ENCODE measurements at places on chromosomes 7 and 10.
A peak's percentile ranks its signal among the peaks of the same experiment; 100 is the strongest.

DNA sequence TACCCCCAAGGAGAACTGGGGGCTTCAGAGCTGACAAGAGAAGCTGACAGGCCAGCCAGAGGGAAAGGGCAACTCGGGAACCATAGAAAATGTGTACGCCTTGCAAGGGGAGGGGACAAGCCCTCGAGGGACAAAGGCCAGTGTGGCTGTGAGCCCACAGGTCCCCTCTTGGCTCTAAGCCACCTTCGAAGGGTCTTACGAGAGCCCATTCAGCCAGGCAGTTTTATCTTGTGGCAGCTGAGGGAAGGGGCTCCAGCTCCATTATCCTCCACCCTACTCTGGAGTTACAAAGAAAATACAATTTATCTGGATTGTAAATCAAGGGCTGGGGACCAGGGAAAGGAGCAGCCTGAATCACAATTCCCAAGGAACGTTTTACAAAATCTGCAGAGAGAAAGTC lies 159.5 kb upstream of the ZMIZ1 start:
- DNase-seq: no peak

DNA sequence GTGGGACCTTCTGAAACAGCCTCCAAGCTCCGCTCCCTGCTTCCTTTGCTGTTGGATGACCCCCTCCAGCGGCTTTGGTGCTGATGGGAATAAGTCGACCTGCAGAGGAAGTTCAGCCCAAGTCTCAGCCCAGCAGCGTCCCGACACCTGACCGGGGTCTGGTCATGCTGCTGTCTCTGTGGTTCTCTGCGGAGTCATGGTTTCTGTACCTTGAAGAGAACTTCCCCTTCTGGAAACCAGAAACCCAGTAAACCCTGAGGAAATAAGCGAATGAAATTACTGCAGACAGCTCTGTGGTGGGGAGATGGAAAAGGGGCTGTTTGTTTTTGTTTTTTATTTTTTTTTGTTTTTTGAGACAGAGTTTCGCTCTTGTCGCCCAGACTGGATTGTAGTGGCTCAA lies 18.3 kb upstream of the ZNF12 start:
- DNase-seq: no peak

- DNase-seq: no peak
Observed at GRCh38 chr7:118052336-118052735, 131.6 kb upstream of the LSM8 start.

DNA sequence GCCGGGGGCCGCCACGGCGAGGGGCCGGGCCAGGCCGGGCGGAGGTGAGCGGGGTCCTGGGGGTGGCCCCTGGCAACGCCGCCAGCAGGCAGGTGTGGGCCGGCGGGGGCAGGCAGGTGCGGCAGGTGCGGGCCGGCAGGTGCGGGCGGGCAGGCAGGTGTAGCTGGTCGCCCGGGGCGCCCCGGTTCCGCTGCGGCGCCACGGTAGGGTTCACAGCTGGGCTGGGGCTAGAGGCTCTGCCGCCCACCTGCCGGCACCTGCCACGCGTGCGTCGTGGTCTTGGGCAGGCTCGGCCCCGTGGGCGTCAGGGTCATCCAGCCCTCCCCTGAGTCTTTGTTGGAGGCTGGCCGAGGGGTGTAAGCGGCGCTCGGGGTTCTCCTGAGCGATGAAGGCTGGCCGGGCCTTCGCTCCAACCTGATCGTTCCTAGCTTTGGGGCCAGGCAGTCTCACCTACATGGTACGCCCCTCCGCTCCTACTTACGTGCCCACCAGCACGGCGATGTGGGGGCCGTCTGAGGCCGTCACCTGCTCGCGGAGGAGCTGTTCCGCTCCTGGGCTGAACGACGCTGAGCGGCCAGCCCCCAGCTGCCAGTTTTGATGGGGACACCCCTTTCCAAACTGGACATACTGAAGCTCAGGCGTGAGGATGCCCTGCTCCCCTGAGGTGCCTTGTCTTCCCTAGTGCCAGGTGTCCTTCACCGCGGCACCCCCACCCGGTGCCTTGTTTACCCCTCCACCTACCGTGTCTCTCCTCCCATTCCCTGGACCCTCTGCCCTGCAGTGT lies 493 bp downstream of the ZMIZ2 start:
- DNase-seq: peak; percentile 87

DNA sequence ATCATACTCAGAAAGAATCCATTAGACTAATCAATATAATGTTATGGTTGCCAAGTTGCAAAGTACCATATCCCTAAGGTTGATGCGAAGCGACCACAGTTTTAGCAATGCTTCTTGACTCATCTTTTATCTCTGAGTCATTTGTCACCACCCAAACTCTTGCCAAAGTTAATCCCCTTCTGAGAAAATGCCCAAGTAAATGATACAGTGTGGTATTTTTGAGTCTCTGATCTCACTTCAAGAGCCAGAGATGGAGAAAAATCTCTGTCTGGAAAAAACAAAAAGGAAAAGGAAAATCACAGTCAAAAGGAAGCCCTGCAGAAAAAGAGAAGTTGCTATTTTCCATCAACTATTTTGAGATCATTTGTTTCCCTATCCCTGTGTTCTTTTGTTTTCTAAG lies 26.7 kb upstream of the OTUD1 start:
- DNase-seq: no peak

DNA sequence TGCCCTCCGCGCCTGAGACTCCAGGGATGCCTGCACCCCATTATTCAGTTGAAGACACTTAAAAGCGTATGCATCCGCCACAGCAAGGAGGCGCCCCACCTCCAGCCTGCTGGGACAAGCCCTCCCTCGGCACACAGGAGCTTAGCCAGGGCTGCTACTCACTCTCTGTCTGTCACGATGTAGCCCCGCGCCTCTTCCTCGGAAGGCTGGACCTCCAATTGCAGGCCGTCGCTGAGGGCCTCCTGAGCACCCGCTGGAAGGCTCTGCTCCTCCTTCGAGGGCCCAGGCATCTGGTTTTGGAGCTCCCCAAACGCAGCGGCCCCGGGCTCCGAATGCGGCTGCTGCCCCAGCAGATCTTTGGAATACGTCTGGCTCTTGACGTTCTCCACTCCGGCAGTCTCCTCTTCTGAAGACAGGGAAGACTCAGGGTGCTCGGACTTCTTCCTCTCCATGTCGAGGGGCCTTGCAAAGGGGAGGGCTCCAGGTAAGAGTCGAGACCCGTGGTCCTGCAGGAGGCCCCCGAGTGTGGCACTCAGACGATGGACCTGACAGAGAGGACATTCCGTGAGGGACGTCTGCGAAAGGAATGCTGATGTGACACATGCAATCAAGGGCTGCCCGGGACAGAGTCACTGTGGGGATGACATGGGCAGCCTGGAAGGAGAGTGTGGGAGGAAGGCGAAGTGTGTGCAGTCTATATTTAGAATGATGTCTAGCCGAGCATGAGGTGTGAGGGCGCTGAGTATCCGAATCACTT lies 453.9 kb downstream of the PTPRN2 start:
- no peak for DNase-seq

- DNase-seq: no peak
Observed at GRCh38 chr7:3896169-3896765, 595.2 kb downstream of the SDK1 start.

DNA sequence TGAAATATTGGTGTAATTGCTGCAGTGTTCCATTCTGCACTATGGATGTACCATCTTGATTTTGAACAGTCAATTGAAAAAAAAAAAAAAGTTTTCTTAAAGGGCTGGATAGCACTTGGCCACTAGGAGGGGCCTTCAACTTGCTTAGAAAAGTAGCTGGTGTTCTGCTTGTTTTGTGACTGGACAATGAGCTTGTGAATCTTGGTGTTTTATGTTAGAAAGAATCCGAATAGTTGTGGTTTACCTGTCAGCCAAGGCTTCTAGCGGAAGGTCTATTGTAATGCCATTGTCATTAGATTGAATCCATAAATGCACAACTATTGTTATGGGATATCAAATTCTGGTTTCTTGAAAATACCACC lies 77.1 kb downstream of the BMPER start:
- DNase-seq: no peak

DNA sequence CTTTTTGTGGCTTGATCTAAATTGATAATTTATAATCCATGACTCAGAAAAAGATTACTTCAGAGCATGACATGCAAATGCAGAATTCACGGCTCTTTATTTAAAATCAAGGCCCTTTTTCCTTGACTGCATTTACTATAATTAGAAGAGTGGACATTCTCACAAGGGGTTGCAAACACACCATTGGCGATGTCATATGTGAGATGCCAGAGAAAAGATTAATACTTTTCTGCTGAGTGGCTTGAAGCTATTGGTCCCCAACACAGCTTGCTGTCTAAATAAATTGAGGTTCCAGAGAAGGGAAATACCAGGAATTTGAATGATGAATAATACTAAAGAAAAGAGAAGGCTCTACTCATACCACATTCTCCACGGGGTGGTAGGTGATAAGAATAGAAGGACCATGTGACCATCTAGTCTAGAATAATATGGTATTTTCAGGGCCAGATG lies 78.7 kb upstream of the ARID5B start:
- no peak for DNase-seq

GRCh38 chr10:103514244-103514643 lies 20.7 kb downstream of the NEURL1 start:
- DNase-seq: no peak

DNA sequence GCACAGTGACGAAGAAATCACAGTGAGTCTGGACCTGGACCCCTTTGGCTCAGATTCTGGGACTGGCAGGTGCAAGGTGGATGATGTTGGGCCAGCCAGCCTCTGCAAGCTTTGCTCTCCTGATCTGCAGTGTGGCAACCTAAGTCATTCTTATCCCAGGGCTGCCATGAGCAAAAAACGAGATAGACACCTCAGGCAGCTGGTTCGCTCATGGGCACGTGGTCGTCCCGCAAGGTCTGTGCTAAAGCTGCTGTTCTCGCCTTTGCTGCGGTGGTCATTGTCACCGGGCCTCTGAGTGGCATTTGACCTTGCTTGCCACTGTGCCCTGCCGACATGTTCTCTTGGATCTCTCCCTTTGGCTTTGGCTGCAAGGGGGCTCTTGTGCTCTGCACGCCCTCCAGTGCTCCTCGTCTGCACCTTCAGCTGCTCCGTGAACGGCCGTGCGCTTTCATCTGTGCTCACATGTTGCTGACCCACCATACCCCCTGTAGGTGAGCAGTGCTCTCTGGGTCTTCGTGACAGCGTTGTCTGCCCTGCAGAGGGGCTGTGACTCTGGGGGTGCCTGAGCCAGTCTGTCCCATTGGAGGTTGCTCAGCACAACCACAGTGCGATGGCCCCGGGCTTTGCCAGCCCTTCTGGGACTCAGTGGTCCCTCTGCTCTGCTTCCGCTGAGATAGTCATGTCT lies 317.0 kb downstream of the GLRX3 start:
- no peak for DNase-seq

DNA sequence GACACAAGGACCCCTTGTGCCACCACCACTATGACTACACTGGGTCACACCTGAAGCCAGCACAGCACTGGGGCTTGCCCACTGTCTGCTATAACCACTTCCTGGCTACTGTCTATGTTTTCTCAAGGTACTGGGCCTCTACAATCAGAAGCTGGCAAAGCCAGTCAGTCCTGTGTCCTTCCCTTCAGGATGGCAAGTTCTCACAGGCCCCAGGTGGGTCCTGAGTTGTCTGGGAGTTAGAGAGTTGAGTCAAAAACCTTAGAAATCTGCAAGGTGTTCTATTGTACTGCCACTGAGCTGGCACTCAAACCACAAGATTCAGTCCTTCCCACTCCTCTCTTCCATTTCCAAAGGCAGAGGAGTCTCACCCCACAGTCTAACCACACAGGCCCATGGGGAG lies 705.5 kb downstream of the IPMK start:
- DNase-seq: no peak

GRCh38 chr10:624605-625332 lies 64.7 kb downstream of the DIP2C start:
- DNase-seq: peak; percentile 81

GRCh38 chr10:29237786-29238185 lies 51.1 kb upstream of the LYZL1 start:
- no peak for DNase-seq

DNA sequence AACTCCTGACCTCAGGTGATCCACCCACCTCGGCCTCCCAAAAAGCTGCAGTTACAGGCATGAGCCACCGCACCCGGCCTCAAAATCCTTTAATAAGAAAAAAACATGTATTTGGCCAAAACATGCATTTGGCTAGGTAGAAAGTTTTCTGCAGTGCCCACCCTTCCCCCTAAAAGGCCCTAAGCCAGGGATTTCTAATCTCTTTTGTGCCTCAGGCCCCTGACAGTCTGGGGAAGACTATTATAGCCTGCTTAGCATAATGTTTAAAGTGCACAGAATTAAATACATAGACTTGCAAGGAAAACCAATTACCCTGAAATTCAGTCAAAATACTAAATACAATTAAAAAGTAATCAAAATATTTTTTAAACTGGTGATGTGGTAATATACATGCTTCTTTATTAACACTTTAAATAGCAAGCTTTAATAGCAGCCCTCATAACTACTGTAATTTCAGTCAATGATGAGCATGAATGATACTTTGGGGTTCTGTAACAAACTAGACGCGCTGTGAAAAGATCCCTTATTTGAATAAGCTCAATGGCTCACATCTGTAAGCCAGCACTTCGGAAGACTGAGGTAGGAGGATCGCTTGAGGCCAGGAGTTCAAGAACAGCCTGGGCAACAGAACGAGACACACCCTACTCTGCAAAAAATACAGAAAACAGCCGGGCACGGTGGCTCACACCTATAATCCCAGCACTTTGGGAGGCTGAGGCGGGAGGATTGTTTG lies 29.9 kb downstream of the SPDYE6 start:
- no peak for DNase-seq

- no peak for DNase-seq
Observed at GRCh38 chr10:133384071-133384470, 5.0 kb downstream of the PAOX start.

DNA sequence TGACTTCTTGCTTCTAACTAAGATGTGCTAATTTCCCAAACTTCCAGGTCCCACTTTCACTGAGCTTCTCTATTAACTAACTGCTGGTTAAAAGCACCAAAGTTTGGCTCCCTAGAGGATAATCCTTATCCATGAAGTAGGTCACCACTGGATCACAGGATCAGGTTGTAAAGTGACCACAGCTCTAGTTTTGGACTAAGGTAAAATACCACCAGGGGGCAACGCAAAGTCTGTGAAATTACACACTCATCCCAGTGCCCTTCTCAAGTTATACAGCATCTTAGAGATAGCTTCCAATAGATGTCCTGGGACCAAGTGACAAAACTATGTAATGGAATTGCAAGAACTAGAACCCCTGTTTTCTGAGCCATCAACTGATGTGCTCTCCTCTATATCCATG lies 116.4 kb upstream of the ASAH2 start:
- no peak for DNase-seq

GRCh38 chr10:24678757-24679156 lies 44.9 kb downstream of the ARHGAP21 start:
- DNase-seq: no peak

GRCh38 chr10:4475827-4476490 lies 350.0 kb upstream of the AKR1E2 start:
- no peak for DNase-seq

- no peak for DNase-seq
Observed at GRCh38 chr10:110966146-110966545, 46.7 kb downstream of the SHOC2 start.

DNA sequence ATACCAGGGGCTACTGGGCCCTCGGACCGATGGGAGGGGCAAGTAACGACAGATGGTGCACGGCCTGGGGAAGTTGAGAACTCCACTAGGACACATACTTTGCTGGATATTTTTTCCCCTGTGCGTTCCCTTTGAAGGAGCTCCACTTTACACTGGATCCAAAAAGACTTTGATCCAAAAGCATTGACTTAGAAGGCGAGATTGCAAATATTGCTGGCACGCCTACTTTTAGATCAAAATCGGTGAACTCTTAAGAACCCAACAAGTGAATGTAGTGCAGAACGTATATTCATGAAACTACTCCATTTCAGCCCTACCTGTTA lies 436 bp upstream of the SLC25A13 start:
- DNase-seq: no peak
